ENCODE measurements at places on chromosomes 2 and 18.

DNA sequence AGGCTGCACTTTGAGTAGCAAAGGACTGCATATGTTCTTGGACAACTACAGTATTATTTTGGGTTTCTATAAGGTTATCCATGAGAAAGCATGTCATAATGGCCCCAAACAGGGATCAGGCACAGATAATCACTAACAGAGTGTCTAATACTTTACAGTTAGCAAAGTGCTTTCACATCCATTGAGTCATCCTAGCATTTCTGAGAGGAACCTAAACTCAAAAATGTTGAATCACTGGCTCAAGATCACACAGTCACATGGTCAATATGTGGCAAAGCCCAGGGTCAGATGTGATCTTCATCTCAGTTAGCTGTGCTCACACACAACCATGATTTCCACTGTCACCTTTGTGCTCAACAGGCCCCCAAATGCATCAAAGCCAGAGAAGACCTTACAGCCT is 156.1 kb upstream of the VRK2 start:
- no peak for DNase-seq

DNA sequence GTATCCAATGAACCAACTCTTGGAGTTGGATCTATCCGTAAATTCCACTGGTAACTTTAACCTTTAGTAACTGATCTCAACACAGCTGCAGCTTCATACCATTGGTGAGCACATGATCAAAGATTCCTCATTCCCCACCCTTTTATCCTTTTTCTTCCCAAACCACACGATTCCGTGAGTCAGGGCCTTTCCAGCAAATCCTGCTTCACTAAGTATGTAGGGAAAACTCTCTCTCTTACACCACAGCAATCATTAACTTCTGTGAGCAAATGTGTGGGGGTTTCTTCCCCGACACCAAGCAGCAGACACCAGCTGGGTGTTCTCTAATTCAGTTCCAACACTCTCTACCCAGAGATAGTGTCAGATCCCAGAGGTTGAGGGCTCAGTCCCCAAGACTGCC is 23.5 kb downstream of the ELP2 start:
- DNase-seq, result no peak

- no peak for DNase-seq
Observed at GRCh38 chr2:63853527-63854310, 12.0 kb downstream of the UGP2 start.

DNA sequence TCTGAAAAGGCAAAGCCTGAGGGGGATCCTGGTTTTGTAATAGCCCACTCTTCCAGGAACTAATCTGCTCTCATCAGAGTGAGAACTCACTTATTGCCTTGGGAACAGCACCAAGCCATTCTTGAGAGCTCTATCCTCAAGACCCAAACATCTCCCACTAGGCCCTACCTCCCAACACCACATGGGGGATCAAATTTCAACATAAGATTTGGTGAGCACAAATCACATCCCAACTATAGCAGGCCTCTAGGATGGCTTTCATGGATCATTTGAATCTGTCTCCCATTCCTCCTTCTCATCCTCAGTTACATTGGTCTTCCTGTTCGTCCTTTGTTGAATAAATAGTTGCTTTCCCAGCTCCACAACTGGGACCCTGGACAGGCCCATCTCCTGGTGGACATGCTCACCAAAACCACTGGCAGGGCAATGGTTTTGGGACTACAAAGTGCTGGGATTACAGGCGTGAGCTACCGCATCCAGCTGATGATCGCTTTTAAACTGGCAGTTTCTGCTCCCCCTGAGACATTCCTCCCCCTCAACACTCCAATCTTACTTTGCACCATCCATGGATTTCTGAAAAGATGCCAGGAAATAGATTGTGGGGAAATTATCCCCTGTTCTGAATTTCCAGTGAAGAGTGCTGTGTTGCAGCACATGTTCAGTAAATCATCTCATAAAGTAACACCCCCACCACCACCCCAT is 42.6 kb downstream of the MCFD2 start:
- DNase-seq, result no peak

GRCh38 chr2:215537611-215538010 is 101.7 kb upstream of the FN1 start:
- no peak for DNase-seq

- no peak for DNase-seq
Observed at GRCh38 chr18:13318731-13319501, 100.4 kb downstream of the LDLRAD4 start.

DNA sequence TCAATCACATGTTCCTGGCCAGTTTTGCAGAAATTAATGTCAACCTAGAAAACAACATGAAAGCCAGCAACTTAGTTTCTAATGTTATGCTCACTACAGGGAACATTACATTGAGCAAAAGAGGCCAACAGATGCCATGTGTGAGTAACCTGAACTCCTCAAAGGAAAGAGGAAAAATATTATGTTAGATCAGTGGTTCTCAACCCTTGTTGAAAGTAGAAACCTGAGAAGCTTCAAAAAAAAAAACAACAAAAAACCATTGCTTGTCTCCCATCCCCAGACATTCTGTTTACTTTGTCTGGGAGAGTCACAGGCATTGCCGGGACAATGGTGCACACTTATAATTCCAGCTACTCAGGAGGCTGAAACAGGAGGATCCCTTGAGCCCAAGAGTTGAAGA is 57.7 kb downstream of the METTL4 start:
- no peak for DNase-seq

- DNase-seq, result no peak
Observed at GRCh38 chr2:129468879-129469278, 510.6 kb upstream of the RAB6C start.

GRCh38 chr2:118815731-118816130 is 31.7 kb downstream of the EN1 start:
- no peak for DNase-seq

GRCh38 chr2:24986372-24986771 is 14.6 kb upstream of the DNAJC27 start:
- DNase-seq, result no peak

DNA sequence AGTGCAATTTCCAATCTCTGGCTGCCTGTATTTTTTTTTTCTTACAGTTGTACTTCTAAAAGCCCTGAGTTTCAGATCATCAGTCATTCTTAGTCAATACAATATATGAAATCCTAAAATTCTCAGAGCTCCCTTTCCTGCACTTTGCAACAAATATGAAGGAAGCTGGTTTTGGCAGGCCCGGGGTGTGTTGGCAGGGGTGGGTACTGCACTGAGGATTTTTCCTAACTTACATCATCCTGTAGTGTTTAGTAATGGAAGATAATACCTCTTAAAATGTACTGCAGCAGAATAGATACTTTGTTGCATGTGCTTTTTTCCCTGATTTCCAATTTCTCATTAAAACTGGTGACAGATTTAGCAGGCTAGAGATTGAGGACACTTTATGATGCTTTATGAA is 374.6 kb downstream of the PTH2R start:
- DNase-seq, result no peak

- DNase-seq, result no peak
Observed at GRCh38 chr18:67367540-67367939, 149.0 kb downstream of the DSEL start.

GRCh38 chr2:30820381-30821055 is 13.3 kb upstream of the CAPN13 start:
- no peak for DNase-seq
